ENCODE measurements at places on chromosomes 3 and 15.

DNA sequence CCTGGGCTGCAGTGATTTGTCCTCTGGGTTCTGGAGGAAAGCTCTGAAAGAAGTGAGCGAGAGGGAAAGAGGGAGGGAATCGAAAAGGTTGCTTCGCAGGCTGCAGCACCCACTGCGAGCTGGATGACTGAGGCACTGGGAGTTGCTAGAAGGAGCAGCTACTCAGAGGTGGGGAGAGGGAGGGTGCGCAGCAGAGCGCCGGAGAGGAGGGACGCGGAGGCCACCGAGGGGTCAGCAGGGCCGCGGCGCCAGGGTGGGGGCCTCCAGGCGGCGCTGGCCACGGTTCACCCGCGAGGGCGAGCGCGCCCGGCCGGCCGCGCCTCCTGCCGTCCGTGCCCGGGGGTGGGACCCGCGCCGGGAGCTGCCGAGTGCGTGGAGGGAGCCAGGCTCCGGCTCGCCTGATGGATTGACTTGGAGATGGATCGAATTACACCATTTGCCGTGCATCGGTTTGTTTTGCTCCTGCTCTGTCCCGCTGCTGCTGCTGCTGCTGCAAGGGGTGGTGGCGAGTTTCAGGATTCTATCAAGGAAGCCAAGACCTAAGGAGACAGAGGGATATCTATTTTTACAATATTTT is at the start of gene SEMA6D:
SEMA6D (plus strand) TSS at position 470 of the 577 bp plus-strand sequence. CDS start 42,294 bp downstream, outside the sequence.
- peak; percentile 59 for DNase-seq

- no peak for DNase-seq
Observed at GRCh38 chr3:12579456-12579855, 22.6 kb downstream of the MKRN2 start.

- DNase-seq: peak; percentile 18
Observed at GRCh38 chr15:101288905-101289513, 6.0 kb downstream of the SNRPA1 start.

DNA sequence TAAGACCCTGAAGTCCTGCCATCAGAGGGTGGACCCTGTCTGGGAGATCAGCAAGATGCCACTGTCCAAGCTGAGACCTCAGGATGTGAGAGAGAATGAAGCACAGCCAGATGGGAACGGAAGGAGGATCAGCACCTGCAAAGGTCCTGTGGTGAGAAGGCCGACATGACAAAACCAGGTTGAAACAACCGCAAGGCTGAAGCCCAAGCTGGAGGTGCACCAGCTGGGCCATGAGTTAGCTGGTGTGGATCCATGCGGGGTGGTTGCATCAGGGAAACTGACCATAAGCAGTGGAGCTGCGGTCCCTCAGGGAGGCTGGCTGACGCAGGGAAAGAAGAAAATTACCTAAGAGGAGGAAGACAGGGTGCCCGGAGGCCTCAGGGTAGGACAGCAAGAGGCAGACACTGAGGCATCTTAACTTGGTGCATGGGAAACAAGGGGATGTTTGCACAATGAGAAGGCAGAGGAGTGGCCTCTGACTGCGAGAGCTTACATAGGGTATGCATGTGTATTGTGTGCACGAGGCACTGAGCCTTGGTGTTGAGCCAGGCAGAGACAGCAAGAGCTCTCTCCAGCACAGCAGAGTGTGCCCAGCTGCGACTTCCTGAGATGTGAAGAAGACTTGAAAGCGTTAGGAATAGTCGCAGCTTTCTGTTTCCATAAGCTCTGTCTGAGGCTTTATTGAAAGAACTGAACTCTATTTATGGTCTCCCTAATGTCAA is 497.7 kb downstream of the OCA2 start:
- peak; percentile 66 for DNase-seq

DNA sequence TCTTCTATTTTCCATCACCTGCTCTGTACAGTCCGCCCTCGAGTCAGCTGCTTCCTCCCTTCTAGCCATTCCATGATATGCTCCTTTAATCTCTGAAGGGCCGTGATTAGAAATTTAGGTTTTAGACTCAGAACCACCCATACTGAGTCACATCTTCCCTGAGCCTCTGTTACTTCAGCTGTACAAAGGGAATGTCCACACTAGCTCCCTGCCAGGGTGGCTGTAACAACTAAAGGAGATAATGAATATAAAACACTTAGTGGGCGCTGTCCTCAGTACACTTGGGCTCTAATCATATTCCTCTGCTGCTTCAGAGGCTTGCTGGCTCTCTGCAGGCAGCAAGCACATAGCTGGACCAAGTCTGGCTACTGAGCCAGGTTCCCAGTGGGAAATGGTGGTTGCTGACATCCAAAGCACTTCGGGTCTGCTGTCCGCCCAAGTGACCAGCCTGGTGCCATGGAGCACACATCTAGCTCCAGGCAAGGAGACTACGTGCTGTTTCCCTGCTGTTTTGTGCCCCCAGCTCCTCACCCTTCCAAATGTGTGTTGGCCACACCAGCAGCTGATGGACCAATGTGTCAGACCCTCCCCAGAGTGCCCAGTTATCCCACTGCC is 901 bp upstream of the CHST14 start:
- DNase-seq: no peak

Data from NCI-H2029 (cell line).